ENCODE measurements at places on chromosomes 3 and 15. TPM values are rescaled to one million over a fixed set of nuclear protein-coding genes. Genes with fewer than 3 reads are reported as not detected.

Gene TFRC
- 123 TPM for total RNA-seq

Gene ALDH1L1
- total RNA-seq = 31.8 TPM

Gene ANP32A
- 127 TPM for total RNA-seq

Gene GOLGA8N
- 9.8 TPM for total RNA-seq

Gene SQOR
- 41.8 TPM for total RNA-seq

- no peaks in the 10 kb centered on the region for H3K36me3 ChIP-seq
- DNase-seq = no peak
- no peak overlapping the region for H3K4me3 ChIP-seq
- H3K27me3 ChIP-seq = peaks cover 22% of the 10 kb centered on the region
- no peak overlapping the region for H3K27ac ChIP-seq
Observed at GRCh38 chr15:59892985-59893384, 111.1 kb upstream of the FOXB1 start.

GRCh38 chr3:193451902-193452301, 73.3 kb upstream of the ATP13A5 start:
- H3K4me1 ChIP-seq = no peaks in the 10 kb centered on the region
- no peak overlapping the region for H3K27ac ChIP-seq
- DNase-seq = no peak
- no peaks in the 10 kb centered on the region for H3K36me3 ChIP-seq

DNA sequence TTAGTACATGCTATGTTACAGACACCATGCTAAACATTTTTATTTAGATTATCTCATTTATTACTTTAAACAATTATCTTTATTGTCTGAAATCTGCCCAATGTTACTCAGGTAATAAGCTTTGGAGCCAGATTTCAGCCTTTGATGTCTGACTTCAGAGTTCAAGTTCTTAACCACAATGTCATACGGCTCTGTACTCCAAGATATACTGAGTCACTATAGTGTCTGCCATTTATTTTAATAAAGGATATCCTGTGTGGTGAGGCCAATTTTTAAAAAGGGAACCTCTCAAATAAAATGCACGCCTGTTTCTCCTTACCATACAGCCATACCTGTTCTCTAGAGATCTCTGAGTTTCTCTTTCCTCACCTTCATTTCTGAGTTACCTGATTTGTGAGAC, 193.1 kb downstream of the EPHA3 start:
- no peak overlapping the region for H3K4me3 ChIP-seq
- DNase-seq = no peak
- no peaks in the 10 kb centered on the region for H3K27me3 ChIP-seq
- H3K36me3 ChIP-seq = no peaks in the 10 kb centered on the region

DNA sequence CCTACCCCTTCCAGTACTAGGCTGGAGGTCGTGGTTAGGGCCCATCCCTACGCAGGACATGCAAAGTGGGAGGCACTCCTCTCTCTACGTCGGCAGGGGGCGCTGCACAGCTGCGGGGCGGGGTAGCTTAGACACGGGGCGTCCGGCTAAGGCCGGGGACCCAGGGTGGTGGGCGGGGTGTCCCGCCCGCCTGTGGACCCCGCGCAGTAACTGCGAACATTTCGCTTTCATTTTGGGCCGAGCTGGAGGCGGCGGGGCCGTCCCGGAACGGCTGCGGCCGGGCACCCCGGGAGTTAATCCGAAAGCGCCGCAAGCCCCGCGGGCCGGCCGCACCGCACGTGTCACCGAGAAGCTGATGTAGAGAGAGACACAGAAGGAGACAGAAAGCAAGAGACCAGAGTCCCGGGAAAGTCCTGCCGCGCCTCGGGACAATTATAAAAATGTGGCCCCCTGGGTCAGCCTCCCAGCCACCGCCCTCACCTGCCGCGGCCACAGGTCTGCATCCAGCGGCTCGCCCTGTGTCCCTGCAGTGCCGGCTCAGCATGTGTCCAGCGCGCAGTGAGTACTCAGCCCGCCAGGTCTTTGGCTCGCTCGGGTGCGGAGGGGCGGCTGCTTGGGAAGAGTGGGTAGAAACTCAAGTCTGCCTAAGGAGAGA, at the start of gene IL12A:
Gene IL12A, plus strand, starts transcription at position 219 of the 655 bp plus-strand sequence.
- H3K27ac ChIP-seq = peak within 1 kb of the TSS; percentile 60
- H3K4me1 ChIP-seq = peaks cover 6% of the 10 kb centered on the region
- H3K36me3 ChIP-seq = no peaks in the 10 kb centered on the region
- H3K4me3 ChIP-seq = peak within 1 kb of the TSS; percentile 84

- no peaks in the 10 kb centered on the region for H3K36me3 ChIP-seq
- DNase-seq = no peak
- H3K4me1 ChIP-seq = no peaks in the 10 kb centered on the region
- no peak overlapping the region for H3K27ac ChIP-seq
Observed at GRCh38 chr15:59447367-59447766, 9.4 kb downstream of the FAM81A start.

DNA sequence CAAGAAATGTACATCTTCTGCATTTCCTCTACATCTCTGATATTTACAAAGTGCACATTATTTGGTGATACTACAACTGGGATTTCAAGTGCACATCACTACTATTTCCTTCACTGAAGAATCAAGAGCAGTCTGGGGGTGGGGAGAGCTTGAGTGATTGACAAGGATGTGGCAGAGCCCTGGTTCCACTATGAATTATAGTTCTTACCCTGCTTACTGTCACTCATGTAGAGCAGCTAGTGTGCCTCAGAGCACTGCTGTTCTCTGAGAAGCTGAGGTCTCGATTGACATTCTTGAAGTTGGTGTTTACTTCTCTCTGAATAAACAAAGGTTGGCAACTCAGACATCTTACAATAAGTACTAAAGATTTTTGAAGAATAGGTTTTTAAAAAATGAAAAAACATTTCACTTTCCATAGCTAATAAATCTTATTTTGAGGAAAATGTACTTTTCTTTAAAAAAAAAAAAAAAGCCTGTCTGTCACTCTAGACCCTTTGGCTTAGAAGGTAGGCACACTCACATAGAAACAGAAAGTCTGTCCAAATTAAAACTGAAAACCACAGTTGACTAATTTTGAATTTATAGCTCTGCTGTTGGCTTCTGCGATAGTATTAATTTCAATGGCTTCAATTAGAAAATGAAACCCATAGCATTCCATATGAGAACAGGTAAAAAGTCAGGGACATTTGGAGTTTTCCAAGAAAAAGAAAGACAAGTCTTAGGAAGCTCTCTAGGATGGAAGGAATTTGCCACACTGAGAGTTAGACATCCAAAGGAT, 5.6 kb downstream of the GREM1 start:
- H3K36me3 ChIP-seq = no peaks in the 10 kb centered on the region
- DNase-seq = no peak
- peaks cover 9% of the 10 kb centered on the region for H3K4me1 ChIP-seq
- H3K4me3 ChIP-seq = no peak overlapping the region

Measured in heart right ventricle (tissue), 16 donors.